CD4-positive, alpha-beta T cell treated with Interleukin-21 for 1 hour (primary cell): ENCODE measurements at places on chromosomes 7 and 10.

- DNase-seq: no peak
These were observed 212.4 kb upstream of the YAE1 start for GRCh38 chr7:39353615-39354376.

DNA sequence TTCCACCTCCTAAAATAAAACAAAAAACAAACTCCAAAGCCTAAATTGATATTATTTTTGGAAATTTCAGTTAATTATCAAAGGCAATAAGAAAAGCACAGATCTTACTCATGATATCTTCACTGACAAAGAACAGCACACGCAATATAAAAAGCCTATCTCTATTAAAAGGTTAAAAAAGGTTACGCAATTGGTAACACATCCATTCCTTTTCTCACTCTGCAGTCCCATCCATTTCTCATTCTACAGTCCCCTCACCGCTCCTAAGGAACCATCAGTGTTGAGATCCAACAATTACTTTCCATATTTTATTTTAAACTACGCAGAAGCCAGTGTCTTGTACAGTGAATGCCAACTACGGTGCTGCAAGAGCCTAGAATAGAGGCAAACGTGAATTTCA lies 1.3 kb downstream of the SEC61G start:
- DNase-seq: no peak

GRCh38 chr7:29421010-29421956 lies 142.4 kb upstream of the PRR15 start:
- DNase-seq: no peak

- DNase-seq: no peak
These were observed 263.8 kb downstream of the ARHGAP12 start for GRCh38 chr10:31664803-31665202.

DNA sequence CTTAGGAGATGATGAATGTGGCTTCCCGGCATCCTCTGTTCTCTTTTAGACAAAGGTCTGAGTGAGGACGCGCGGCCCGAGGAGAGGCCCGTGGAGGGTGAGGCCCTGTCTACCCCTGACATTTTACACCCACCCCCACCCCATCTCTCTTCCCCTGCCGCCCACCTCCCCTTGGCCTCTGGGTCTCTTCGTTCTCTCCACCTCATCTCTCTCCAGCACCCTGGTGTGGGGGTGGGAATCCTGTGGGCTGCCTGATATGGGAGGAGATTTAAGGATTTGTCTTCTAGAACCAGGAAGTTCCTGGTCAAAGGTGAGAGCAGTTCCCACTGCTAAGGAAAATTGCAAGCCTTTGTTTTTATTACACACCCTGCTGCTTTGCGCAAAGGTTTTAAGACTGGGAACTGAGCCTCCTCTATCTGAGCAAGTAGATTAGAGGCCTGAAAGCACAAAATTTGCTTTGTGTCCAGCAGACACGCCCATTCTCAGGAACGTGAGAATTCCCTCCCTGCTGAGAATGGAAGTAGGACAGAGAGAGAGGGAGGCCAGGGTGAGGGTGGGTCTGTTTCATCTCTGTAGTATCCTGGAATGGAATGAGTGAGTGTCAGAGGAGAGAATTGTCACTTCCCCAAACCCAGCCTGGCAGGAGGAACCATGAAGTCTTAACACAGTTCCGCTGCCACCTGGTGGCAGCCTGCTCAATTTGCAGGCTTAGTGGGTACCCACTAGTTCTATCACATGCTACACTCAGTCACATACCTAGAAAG lies 91.2 kb downstream of the GTF2IRD1 start:
- DNase-seq: peak; percentile 3

GRCh38 chr10:23088609-23089008 lies 6.8 kb upstream of the MSRB2 start:
- DNase-seq: no peak

DNA sequence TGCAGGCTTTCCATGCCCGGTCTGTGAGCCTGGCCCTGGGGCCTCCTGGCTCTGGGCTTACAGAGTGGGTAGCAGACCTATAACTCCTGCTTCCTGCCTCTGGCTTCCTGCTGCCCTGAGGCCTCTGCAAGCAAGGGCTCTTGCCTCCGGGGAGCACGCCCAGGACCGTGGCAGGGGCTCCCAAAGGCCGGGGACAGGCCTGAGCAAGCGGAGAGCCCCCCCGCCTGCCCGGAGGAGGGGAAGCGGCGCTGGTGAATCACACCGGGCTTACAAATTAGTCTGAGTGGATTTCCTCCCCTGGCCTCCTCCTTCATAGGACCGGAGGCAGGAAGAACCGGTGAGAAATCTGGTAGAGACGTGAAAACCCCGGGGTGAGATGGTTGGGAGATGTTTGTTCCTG lies 1.5 kb upstream of the MYL10 start:
- no peak for DNase-seq

GRCh38 chr7:103951311-103951710 lies 38.1 kb downstream of the RELN start:
- no peak for DNase-seq

DNA sequence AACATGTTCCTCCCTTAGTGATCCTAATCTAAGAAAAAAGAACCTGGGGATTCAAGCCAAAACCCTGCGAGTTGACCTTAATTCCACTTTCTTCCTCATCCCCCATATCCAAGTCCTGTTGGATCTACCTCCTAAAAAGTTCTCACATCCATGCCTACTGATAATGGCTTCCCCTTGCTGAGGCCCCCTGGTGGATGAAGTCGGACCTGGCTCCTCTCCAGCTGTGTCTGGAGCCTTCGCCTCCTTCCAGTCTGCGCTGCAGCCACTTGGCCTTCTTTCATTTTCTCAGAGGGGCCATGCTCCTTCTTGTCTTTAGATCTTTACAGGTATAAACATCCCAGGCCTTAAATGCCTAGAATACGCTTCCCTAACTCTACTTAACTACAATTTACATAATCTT lies 8.1 kb downstream of the PDE1C start:
- DNase-seq: no peak

GRCh38 chr7:89837515-89837914 lies 316.8 kb upstream of the STEAP1 start:
- no peak for DNase-seq

DNA sequence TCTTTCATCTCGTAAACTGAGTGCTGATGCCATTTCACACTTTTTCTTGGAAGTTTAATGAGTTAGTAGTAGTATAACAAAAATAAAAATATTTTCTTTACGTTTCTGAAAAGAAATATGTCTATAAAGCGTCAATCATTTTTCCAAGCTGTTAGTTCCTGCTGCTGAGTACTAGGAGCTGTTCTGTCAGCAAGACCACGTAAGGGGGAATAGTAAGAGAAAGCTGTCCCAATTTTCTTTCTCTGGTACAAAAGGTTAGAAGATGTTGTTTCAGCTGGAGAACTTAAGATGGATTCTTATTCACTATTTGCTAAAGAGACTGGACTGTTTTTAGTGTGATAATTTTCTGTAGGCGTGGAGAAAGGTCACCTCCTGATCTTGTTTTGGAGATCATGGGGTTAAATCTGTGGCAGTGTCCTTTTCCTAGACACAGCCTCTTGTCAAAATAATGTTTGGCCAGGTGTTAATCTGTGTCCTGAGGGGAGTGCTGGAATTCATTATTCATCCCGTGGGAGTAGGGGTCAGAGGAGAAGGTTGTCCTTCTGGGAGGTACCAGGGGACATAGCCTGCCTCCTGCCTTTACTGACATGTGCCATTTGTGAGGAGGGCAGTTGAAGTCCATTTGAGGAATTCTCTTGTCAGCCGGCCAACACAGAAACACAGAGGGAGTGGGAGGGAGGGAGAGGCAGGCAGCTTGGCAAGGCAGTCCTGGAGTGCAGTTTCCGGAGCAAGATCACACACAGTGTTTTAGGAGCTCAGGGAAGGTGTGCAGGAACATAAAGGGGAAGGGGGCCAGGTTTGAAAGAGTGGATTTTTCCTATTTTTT lies 368.7 kb downstream of the AUTS2 start:
- no peak for DNase-seq

DNA sequence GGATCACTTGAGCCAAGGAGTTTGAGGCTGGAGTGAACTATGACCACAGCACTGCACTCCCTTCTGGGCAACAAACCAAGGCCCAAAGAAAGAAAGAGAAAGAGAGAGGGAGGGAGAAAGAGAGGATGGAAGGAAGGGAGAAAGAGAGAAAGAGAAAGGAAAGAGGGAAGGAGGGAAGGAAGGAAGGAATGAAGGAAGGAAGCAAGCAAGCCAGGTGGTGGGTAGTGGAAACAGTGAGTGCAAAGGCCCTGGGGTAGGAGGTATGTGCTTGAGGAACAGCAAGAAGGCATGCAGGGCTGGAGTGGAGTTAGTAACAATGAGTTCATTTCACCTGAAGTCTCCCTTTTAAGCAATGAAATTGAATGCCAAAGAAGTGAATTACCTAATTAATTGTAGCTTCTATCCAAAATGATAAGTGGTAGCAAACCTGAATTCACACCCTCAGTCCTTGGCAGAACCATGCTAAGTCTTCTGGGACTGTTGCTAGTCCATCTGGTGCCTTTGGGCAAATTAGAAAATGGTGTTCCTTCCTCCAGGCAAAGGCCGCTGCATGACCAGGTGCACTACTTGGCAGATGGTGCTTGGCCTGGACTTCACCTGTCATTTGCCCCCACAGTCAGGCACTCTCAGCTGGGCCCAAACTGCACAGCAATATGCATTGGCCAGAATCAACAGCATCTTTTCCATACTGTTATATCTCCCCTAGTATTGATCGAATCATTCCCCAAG lies 67.4 kb upstream of the MPP7 start:
- DNase-seq: no peak

- no peak for DNase-seq
These were observed 164.1 kb downstream of the EBF3 start for GRCh38 chr10:129799942-129800341.

DNA sequence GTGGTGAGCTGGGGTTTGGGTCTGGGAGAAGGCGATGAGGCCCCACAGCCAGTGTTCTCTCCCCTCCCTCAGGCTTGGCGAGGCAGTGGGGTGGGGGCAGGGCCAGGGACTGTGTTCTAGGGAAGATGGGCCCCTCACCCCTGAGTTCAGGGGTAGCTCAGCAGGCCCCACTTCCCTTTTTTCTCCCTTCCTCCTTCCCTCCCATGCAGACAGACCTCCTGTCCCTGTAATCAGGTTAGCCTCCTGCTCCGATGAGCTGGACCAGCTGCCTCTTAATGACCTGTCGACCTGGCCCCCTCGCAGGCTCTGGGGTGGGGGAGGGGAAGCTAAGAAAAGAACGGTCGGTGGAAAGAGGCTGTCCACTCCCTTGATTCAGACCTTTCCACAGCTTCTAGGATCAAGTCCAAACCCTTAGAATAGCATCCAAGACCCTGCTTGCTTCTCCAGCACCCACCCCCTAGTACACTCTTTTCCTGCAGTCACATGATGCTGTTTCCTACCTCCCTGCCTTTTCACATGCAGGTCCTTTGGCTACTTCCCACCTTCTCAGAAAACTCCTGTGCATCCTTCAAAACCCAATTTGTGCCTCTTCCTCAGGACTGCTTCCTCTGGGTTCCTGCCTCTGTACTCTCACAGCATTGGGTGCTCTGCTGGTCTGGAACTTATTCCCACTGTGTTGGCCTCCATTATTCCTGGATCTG lies 64.1 kb downstream of the ZMIZ1 start:
- DNase-seq: no peak

- DNase-seq: no peak
These were observed 245.1 kb downstream of the STK31 start for GRCh38 chr7:23955145-23955544.

DNA sequence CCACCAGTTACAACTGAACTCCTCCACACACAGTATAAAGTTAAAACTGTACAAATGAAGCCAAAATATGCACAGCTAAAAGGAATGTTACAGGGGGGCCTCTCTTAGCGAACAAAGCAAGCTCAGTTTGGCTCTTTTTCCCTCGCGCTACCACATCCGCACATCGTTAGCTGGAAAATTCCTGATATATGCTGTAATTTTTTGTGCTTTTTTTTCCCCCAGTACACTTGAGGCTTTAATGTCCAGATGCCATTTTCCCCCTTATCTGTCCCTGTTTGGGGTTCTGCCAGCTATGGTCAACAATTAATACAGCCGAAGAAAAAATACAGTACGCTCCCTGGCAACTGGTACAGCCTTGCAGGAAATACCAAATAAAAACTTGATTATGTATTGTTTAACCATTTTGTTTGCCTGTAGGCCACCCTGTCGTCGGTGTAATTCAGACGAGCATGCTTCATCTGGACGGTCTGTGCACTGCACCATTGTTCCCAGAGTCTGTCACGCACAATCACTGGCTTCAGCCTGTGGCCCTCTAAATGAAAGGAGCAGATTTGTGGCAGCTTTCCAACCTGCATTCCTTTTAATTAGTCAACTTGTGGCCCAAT lies 108.1 kb upstream of the FAM133B start:
- no peak for DNase-seq

GRCh38 chr10:35184527-35185171 lies 58.0 kb downstream of the CREM start:
- DNase-seq: no peak

- no peak for DNase-seq
These were observed 91.2 kb upstream of the SEM1 start for GRCh38 chr7:96800824-96801223.

DNA sequence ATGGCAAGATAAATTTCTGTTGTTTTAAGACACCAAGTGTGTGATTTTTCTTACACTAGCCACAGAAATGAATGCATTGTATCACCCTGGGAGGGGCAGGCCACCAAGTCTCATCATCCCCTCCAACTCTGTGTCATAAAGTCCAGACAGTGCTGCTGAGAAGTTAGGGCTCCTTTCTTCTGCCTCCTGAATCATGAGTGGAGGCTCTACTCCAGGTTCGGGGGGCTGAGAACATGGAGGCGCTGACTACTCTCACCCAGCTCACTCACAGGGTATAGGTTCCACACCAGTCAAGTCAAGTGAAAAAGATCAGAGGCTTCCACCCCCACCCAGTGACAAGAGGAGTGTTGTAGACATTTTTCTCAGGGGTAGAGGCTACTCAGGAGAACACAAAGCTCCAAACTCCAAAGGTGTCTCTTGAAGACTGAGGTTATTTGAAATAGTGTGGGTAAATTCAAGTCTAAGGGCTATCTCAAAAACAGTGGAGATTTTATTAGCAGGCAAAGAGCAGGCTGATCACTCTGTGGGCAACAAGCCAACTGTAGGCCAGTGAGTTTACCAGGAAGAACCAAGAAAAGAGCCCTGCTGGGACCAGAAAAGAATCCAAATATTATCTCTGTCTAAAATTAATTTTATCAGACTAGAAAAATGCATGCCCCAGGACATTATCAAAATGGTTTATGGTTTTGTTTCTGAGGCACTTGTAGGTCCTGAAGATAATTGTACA lies 118.6 kb upstream of the RET start:
- no peak for DNase-seq

DNA sequence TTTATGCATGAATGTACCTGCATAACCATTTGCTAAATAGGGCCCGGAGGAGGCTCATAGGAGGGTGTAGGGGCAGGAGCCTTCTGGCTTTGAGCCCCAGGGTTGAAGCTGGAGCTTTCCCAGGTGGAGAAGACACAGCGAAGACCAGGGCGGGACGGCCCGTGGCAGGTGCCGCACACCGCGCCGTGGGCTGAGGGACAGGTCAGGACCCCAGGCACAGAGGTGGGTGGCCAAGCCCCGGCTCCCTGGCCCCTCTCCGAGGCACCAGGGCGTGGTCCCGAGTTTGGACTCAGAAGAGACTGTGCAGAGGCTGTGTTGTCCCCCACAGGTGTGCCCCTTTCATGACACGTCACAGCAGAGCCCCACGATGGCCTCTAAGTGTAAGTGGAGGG lies 56.5 kb downstream of the PWWP2B start:
- DNase-seq: no peak
